Right atrium auricular region (tissue), 2 donors: ENCODE measurements at places on chromosomes 4 and X. TPM values are rescaled to one million over a fixed set of nuclear protein-coding genes. Genes with fewer than 3 reads are reported as not detected.

- no peak for DNase-seq
Measured at GRCh38 chr4:74541667-74542066, 96.7 kb downstream of the AREG start.

Gene IKBKG
- 9.0 TPM for total RNA-seq

Gene HTN1
- not detected for total RNA-seq

Gene S100G
- total RNA-seq = not detected

DNA sequence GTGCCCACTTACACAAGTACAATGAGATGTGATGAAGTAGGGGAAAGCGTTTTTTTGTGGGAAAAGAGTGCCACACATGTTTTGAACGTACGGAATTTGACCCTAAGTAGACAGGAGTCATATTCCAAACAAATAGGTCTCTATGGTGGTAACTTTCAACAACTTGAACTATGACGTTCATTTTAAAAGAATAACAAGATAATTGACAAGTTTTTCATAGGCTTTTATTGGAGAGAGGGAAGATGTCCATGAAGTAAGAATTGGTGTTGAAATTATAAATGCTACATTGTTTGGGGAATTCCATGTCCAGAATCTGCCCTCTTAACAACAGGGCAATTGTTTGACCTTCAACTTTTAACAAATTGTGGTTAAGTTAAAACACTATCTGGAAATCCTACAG is 126.5 kb downstream of the GASK1B start:
- no peak for DNase-seq

Gene ANOS1
- 6.0 TPM for total RNA-seq

GRCh38 chrX:142201113-142201512 is 4.0 kb downstream of the MAGEC2 start:
- no peak for DNase-seq

Gene SAGE1
- not detected for total RNA-seq

Gene F8A1
- 8.4 TPM for total RNA-seq

DNA sequence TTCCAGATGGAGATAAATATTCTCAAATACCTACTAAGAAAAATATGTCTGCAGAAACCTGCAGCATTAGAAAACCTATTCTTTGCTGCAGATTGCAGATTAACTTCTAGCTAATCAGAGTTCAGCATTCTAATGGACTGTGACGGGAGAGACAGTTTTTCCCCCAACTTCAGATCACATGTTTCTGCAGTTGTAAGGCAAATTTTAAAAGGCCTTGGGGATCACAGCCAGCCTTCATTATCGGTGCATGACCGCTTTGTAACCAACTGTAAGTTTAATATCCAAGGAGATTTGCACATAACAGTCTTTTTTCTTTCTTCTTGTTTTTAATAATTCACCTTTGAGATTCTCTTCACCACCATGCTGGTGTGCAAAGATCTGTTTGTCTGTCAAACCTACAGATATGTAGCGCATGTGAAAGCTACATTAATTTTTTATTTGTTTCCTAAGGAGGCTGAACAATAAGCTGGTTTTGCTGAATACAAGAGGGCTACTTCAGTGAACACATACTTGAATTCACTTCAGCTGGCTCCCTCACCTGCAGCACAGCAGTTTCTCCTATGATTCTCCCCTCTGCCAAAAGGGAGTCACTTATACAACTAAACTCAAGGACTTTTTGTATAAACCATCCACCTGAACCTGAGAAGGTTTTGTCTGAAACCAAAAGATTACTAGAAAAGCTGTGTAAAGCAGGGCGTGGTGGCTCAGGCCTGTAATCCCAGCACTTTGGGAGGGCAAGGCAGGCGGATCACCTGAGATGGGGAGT is 488.5 kb downstream of the RPA4 start:
- DNase-seq = no peak

- no peak for DNase-seq
Measured at GRCh38 chrX:23884427-23885024, 23.2 kb downstream of the APOO start.
